ENCODE measurements at places on chromosomes 16 and 17.

GRCh38 chr16:4507588-4508345 lies 30.8 kb downstream of the CDIP1 start:
- DNase-seq: no peak

GRCh38 chr16:67967958-67968399 lies 458 bp downstream of the SLC12A4 start:
- DNase-seq: peak; percentile 28

DNA sequence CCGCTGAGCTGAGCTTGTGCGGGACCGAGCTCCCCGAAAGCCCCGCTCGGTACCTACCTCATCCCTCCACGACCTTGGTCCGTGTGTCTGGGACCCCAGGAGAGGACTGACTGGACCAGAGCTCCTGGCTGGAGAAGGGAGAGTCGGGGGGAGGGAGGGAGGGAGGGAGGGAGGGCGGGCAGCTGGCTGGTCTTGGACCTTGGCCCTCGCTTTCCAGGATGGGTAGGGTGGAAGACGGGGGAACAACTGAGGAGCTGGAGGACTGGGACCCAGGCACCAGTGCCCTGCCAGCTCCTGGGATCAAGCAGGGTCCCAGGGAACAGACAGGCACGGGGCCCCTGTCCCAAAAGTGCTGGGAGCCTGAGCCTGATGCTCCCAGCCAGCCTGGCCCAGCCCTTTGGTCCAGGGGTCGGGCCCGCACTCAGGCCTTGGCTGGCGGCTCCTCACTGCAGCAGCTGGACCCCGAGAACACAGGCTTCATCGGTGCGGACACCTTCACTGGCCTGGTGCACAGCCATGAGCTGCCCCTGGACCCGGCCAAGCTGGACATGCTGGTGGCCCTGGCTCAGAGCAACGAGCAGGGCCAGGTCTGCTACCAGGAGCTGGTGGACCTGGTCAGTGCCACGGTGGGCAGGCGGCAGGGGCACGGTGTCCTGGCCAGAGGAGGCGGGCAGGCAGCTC lies 553 bp downstream of the RHBDL1 start:
- DNase-seq: no peak

DNA sequence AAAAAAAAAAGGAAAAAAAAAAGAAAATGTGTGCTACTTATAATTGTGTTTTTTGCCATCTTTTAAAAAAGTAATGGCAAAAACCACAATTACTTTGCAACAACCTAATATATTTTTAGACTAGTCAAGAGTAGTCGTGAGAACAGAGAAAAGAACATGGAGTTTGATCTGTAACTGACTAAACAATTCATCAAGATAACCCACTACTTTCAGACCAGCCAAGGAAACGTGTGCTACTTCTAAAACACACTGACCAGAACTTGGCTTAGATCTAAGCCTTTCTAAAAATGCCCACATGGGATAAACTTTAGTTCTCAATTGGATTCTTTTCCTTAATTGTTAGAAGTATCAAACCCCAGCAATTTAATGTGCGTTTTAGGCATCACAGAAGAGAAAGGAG lies 616 bp downstream of the PECAM1 start:
- no peak for DNase-seq

GRCh38 chr17:40452921-40453378 lies 9.7 kb downstream of the IGFBP4 start:
- no peak for DNase-seq

All from T-helper 9 cell (primary cell).